ENCODE measurements at places on chromosomes 6 and 20. TPM values are rescaled to one million over a fixed set of nuclear protein-coding genes. Genes with fewer than 3 reads are reported as not detected.

- no peak for DNase-seq
Observed at GRCh38 chr20:51432251-51432784, 110.2 kb downstream of the NFATC2 start.

GRCh38 chr20:6914986-6915385 is 147.5 kb downstream of the BMP2 start:
- DNase-seq = no peak

GRCh38 chr6:36967301-36967700 is 12.8 kb downstream of the PI16 start:
- no peak for DNase-seq

DNA sequence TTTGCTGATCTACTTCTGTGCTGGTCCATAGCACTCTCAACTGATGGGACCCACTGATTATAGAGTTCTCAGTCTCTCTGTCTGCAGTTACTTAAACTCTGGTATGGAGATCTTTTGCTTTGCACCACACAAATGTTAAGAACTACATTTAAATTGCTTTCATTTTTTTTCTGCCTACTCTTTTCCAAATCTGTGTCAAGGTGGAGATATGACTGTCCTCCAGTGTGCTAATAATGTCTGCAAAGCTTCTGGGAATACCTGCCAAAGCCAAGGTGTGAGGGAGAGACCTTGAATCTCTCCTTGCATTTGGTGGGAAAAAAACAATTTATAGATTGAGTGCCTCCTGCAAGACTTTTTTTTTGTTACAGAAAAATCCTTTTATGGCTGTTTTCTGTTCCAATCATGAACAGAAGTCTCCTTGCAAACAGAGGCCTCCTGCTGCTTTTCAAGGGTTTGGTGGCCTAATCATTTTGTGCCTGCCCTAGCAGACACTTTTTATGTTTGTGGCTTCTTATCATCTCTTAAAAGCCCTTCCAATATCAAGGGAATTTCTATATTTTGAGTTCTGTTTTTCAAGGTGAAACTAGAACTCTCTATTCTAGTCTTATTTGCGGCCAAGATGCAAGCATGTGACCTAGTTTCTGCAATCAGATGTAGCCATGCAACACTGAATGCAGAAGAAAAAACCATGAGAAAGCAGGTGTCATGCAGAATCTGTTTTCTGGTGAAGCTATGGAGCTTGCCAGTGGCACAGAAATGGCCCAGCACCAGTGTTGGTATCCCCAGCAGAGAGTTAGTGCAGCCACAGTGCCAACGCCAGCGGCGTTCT is 23.2 kb upstream of the AKIRIN2 start:
- no peak for DNase-seq

DNA sequence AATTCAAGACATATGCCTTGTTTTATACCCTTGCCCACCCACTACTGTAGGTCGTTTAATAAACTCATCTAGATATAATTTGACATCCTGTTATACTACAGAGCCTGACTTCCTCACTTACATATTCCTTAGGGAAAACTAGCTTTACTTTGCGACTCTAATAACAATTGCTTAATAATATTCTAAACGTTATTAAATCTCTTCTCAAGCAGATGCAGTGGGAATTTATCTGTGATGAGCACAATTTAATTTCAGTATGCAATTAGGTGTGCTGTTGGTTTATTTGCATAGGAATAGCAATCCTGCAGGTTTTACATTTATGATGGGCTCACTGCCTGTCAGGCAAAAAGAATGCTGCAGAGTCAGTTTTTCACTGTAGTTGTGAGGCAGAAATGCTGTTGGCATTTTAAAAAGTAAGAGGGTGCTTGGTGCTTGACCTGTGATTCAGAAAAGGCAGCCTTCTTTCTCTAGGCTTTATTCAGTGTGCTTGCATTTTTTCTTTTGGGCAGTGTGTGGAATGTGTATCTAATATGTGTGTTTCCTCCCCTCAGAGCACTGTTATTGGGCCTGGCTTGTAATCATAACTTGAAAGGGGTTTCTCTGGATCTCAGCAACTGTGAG is 152.3 kb upstream of the SCGN start:
- DNase-seq = no peak

DNA sequence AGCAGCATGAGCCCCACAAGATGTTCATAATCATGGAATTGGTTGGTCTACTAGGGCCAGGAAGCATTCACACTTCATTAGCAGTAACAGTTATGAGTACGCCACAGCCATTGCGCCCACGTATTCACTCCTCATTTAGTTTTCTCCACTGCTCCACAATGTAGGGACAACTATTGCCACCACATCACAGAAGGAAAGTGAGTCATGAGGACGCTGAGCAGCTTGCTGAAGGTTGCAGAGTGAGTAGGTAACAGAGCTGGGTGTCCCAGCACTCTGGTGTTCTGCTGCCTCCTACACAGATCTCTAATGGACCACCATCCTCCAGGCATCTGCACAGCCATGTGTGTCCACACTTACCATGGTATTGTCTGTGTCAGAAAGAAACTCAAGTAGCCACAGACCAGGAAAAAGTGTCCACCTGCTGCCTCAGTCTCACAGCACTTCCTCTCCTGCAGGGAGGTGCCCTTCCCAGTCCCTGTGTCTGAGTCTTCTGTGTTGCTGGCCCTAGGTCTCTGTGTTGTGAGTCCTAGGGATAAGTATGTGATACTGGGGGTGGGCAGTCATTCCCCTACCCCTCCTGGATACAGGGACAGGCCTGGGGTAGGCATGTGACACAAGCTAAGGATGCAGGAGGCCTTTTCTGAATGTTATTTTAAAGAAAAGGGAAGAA is 103.9 kb downstream of the TTLL2 start:
- DNase-seq = no peak

- no peak for DNase-seq
Observed at GRCh38 chr6:21263531-21264287, 329.8 kb upstream of the SOX4 start.

DNA sequence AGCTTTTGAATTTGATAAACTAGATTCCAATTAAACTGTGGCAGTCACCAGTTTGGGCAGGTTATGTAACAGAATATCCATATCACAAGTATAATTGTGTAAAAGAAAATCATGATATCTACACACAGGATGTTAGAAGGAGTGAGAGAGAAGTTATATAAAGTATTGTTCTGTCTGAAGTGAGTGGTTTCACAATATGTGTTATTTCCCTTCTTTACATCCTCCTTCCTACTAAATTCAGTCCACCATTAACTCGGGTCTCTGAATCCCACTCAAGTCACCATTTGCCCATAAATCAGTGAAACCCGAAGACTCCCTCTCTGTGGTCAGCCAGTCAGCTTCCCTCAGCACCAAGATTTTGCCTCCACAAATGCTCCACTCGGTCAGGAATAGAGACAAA is 796 bp downstream of the HLA-DQB1 start:
- DNase-seq = no peak

GRCh38 chr6:160082627-160083026 is 39.0 kb upstream of the SLC22A1 start:
- no peak for DNase-seq

- peak; percentile 66 for DNase-seq
Observed at GRCh38 chr20:4973330-4974097, 27.8 kb downstream of the SLC23A2 start.

DNA sequence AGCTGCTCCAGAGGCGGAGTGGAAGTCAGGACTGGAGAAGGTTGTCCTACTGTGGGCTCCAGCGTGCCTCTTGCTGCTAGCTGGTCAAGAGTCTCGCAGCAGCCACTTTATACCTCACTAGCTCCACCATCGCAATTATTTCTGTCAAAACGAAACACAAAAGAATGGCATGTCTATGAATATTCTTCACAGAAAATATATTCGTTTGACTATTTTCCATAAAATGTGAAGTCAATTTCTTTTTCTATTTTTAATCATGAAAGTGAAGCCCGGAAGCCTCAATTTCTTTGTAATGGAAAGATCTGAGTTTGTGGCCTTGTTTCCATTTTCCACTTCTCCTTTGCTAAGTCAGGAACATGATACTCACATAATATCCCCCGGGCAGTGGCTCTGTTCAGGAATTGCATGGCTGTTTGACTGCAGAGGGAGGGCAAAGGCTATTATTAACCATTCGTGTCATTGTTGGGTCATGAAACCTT is 51.7 kb downstream of the DTD1 start:
- DNase-seq = no peak

DNA sequence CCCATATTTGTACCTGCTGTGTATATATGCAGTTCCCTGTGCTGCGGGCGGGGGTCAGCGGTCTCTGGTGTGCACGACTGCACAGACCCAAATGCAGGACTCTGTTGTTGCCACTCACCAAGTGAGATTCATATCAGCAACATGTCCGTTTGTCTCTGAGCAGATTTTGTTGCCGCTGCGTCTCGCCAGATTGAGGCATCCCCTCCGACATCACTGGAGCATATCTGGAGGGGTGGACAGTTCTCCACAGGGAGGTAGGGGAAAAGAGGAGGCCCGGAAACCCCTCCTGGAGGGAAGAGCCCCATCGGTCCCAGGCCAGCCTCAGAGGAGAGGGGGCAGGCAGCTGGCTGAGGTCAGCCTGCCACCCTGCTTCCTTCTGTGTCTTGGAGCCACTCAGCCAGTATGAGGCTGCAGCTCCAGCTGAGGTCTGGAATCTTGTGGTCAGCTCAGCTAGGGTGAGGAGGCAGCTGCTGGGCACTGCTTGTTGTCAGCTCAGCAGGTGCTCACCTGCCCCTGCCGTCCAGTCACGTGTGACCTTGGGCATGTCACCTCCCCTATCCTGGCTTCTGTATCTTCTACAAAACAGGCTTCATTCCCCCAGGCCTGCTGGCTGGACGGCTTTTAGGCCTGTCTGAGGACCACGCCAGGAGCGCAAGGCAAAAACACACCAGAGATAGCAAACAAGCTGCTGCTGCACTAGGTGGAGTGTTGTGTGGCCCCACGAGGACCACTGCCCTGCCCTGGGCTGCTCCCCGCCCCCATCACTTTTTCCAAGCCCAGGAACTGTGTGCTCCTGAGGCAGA is 47.1 kb downstream of the HNF4A start:
- no peak for DNase-seq

- no peak for DNase-seq
Observed at GRCh38 chr20:8951164-8951563, 117.7 kb upstream of the PLCB4 start.

GRCh38 chr6:43183441-43183840 is 1.4 kb downstream of the CUL9 start:
- no peak for DNase-seq

GRCh38 chr6:166435574-166435973 is 52.8 kb upstream of the MPC1 start:
- DNase-seq = no peak

DNA sequence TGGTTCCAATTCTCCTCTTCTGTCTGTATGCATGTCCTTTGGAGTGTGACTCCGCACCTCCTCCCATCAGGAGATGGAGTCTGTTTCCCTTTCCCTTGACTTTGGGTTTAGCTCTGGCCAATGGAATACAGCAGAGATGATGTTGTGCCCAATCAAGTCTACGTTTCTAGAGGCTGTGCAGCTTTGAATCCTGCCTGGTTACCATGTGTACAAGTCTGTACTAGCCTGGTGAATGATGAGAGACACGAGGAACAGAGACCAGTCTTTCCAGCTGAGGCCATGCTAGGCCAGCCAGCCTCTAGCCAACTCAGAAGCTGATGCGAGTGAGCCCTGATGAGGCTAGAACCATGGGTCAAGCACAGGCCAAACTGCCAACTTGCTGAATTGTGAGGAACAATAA is 83.2 kb downstream of the LAMP5 start:
- no peak for DNase-seq

DNA sequence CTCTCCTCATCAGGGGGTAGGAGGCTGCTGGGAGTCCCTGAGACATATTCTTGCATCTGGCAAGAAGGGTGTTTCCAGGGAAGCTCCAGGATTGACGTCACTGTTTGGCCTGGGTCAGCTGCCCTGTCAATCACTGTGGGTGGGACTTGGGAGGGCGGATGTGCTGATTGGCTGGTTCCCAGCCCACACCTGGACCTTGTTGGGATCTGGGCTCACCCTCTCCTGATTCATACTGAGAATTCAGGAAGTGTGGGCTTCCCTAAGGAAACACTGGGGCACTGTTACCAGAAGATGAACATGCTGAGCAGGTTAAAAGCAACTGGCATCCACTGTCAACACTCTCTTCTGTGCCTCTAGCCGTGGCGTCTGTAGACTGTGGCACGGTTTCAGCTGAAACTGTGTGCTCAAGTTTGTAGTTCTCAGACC is 36.5 kb downstream of the CDH26 start:
- no peak for DNase-seq

DNA sequence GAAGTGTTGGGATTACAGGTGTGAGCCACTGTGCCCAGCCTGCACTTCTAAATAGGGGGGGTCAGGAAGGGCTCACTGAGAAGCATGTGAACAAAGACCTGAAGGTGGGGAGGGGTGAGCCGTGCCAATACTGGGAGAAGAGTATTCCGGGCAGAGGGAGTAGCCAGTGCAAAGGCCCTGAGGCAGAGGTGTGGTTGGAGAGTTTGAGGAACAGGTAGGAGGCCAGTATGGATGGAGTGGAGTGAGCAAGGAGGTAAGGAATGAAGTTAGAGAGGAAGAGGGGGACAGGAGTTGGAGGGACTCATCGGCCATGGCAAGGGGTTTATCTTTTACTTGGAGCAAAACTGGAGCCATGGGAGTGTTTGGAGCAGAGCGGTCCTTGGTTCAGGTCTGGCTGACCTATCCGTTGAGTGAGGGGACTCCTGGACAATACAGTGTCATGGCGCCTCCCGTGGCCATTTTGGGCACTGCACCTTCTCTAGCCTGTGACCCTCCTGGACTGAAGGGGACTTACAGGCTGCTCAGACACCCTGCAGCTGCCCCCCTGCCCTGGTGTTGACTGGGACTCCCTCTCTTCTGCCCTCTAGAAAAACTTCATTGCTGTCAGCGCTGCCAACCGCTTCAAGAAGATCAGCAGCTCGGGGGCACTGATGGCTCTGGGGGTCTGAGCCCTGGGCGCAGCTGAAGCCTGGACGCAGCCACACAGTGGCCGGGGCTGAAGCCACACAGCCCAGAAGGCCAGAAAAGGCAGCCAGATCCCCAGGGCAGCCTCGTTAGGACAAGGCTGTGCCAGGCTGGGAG is 12.1 kb downstream of the FOXS1 start:
- DNase-seq = no peak

- DNase-seq = peak; percentile 42
Observed at GRCh38 chr6:170450916-170451761, 102.0 kb downstream of the PSMB1 start.

DNA sequence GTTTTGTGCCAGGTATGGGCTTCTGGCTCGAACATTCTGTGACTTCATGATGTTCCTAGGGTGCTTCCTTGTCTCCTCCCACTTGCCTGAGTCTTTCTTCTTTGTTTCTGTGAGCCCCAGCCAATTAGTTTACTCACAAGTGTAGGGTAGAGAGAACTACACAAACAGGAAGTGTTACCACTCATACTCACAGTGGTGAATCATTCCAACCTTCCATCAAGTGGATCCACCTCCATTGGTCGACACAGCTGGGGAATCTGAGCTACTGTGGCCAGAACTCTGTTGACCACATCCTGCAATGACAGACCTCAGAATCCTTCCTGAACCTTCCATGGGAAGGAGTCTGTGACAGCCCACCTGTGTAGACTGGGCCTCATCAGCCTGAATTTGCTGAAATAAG is 76.8 kb downstream of the UNC5CL start:
- DNase-seq = no peak

The SLC32A1 gene
- total RNA-seq = not detected

The CD24 gene
- total RNA-seq = not detected

The SYNCRIP gene
- 25.3 TPM for total RNA-seq

The LHFPL5 gene
- total RNA-seq = not detected

The CFAP206 gene
- 1.4 TPM for total RNA-seq

The C20orf204 gene
- total RNA-seq = not detected

The WFDC12 gene
- not detected for total RNA-seq

The EYA2 gene
- total RNA-seq = 15.4 TPM
